ENCODE measurements at places on chromosomes 6 and 20. TPM values are rescaled to one million over a fixed set of nuclear protein-coding genes. Genes with fewer than 3 reads are reported as not detected.

The ZSCAN31 gene
- 8.4 TPM for polyA plus RNA-seq

The PTGIS gene
- 35.0 TPM for polyA plus RNA-seq

The HSPA1L gene
- 4.8 TPM for polyA plus RNA-seq

The SYNGAP1 gene
- 33.9 TPM for polyA plus RNA-seq

The HTR1E gene
- 0.96 TPM for polyA plus RNA-seq

The OPRL1 gene
- 1.3 TPM for polyA plus RNA-seq

The CRISP1 gene
- not detected for polyA plus RNA-seq

The ECT2L gene
- 0.19 TPM for polyA plus RNA-seq

The BICRAL gene
- 18.1 TPM for polyA plus RNA-seq

The CLDN20 gene
- polyA plus RNA-seq = 0.42 TPM

The PSMB1 gene
- polyA plus RNA-seq = 215 TPM

DNA sequence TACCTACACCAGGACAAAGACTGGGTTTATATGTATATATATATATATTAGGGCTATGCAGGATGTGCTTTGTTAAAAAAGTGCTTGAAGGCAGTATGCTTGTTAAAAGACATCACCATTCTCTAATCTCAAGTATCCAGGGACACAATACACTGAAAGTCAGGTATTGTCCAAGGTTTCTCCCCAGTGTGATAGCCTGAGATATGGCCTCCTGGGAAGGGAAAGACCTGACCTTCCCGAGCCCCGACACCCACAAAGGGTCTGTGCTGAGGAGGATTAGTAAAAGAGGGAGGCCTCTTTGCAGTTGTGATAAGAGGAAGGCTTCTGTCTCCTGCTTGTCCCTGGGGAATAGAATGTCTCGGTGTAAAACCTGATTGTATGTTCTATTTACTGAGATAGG lies 156.9 kb downstream of the GPX5 start:
- no peak for DNase-seq

DNA sequence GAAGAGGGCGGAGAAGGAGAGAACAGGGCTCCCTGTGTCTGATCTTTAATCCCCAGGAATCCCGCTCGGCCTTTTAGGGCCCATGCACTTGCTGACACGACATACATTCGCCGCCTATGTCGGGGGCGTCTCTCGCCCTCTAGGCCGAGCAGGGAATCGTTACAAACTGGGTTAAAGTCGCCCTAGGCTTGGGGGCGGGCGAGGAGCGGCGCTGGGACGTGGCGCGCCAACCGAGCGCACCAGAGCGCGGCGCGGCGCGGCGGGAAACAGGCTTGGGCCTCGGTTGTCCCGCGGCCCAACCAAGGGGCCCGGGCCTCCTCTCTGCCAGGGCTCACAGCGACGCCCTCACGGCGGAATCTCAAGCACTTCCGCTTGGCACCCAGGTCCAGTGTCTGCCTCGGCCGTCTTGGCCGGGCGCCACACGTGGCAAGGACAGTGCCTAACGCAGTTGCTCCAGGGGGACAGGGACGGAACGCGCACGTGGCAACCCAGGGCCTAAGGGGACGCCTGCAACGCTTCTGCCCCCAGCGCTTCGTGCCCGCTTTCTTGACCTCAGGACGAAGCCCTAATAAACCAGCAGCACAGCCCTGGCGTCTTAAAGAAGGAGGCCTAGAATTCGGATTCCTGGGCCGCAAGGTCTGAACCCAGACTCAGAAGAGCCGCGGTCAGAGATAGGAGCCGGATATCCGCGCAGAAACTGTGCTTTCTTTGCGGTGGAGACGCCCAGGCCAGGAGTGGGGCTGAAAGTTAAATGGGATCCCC lies 71.5 kb downstream of the NCR2 start:
- DNase-seq = no peak

DNA sequence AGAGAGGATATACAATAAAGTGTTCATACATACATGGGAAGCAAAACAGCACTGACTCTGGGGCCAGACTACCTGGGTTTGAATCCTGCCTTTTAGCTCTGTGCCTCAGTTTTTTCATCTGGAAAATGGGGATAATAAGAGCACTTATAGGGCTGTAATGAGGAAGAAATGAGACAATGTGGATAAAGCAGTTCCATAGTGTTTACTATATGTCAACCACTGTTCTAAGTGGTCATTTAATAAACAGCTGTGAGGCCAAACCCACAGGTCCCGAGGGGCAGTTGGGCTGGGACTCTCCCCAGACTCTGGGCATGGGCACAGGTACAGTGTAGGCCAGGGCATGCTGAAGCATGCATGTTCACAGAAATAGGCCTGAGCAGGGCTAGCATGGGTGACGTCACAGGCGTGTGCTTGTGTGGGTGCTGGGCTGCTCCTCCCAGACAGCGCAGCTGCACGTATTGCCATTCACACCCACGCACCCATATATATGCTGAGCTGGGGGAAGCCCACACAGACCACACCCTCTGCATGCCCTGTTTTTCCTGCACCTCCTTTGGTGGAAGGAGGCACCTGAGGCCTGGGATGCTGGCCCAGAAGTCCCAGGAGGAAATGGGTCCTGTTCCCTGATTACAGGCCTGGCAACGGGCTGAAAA lies 3.5 kb upstream of the PLCG1 start:
- DNase-seq = no peak

- DNase-seq = no peak
Measured at GRCh38 chr20:2872459-2873009, 747 bp upstream of the PTPRA start.

DNA sequence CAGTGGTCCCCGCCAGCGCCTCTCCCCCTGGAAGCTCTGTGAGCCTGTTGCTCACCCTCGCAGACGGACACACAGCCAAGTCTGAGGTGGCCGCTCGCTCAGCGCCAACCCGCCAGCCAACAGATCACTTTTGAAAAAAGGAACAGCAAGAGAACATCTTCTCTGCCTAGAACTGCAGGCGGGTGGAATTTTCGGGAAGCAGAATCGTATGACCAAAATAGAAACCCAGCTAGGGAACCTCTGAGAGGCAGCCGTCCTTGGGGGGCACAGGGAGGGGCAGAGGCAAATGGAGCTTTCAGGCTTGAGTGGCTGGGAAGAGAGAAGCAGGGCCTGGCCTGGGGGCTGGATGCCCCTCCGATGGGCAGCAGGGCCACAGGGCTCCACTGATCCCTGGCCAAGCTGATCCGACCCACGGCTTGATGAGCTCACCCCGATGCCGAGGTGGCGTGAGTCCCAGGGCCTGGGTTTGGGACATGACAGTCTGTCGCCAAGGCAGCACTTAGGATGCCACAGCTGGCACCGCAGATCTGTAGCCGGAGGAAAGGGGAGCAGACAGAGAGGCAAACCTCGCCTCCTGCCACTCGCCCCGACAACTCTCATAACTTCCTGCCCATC lies 9.8 kb downstream of the NFATC2 start:
- DNase-seq = no peak

- DNase-seq = no peak
Measured at GRCh38 chr6:35264550-35265274, 5.2 kb downstream of the ZNF76 start.

DNA sequence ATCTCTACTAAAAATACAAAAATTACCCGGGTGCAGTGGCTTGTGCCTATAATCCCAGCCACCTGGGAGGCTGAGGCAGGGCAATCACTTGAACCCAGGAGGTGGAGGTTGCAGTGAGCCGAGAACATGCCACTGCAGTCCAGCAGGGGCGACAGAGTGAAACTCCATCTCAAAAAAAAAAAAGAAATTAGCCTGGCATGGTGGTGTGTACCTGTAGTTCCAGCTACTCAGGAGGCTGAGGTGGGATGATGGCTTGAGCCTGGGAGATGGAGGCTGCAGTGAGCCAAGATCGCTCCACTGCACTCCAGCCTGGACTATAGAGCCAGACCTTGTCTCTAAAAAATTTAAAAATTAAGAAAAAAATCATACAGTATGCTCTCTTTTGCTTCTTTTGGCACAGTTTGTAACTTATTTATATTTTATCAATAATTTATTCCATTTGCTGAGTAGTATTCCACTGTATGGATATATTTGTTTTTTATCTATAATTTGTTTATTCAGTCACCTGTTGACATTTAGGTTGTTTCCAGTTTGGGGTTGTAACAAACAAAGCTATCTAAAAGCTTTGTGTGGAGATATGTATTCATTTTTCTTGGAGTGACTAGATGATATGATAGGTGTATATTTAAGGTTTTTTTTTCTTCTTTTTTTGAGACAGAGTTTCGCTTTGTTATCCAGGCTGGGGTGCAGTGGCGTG lies 8.0 kb upstream of the MYBL2 start:
- no peak for DNase-seq

DNA sequence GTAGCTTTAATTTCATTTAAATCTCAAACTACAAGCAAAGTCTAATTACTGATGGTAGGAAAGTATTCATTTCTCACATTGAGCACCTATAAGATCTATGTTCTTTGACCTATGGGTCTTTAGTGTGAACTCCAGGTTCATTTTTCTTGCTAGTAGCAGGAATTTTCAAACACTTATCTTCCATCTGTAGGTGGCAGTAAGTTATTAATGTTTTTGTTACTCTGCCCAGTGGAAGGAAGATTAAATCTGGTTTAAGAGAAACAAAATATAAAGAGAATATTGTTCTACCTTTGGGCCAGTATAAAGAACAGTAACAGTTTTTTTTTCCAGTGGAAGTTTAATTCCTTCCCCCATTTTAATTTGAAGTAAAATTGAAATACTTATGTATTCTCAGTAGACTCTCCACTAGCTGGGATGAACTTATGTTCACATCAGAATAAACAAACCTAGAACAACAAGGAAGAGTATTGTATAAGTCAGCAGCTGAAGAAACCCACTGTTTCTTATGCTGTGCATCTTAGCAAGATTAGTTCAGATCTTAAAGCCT lies 328.2 kb downstream of the PHF3 start:
- no peak for DNase-seq

DNA sequence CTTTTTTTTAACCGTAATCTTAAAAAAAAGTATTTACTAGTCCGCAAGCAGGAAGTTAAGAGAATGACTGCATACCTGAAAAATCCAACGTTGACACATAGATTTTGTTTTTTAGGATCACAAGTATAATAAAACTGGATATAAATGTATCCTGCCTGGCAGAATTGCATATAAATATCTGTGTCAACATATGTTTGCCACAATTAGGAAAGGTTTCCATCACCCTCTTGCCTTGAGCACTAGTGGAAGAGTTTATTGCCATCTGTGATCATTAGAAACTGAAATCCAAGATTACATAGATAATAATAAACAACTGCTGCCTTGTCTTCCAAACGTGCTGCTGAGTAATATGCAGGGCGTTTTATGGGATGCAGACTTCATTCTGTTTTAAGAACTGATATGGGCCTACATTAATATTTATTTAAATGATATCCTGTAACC lies 27.9 kb downstream of the PLEKHG1 start:
- no peak for DNase-seq

GRCh38 chr20:37781626-37782025 lies 87.8 kb downstream of the CTNNBL1 start:
- no peak for DNase-seq

DNA sequence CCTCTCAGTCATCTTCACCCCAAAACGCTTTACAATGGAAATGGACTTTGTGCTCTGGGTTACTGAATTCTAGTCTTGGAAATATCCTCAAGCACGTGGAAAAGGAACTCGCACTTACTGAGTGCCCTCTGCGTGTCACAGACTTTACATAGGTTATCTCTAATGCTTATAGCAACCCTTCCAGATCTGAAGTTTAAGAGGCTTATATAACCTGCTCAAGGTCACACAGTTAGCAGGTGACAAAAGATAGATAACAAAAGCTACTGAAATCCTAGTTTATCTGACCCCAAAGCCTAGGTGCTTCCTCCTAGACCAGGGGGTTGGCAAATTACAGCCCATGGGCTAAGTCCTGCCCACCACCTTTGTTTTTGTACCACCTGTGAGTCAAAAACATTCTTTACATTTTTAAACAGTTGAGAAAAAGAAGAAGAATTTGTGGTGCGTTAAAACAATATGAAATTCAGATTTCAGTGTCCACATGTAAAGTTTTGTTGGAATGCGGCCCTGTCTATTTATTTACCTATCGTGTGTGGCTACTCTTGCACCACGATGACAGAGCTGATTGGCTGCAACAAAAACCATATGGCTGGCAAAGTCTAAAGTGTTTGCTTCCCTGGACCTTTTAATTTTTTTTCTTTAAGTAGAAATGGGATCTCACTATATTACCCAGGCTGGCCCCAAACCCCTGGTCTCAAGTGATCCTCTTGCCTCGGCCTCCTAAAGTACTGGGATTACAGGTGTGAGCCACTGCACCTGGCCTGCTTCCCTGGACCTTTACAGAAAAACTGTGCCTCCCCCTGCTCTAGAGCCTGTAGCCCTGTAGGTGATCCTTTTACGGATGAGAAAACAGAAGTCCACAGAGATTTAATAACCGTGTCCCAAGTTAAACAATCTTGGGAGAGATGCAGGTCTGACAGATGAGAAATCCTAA lies 110.2 kb upstream of the RREB1 start:
- no peak for DNase-seq

GRCh38 chr6:147693181-147693580 lies 184.7 kb downstream of the SAMD5 start:
- DNase-seq = no peak

DNA sequence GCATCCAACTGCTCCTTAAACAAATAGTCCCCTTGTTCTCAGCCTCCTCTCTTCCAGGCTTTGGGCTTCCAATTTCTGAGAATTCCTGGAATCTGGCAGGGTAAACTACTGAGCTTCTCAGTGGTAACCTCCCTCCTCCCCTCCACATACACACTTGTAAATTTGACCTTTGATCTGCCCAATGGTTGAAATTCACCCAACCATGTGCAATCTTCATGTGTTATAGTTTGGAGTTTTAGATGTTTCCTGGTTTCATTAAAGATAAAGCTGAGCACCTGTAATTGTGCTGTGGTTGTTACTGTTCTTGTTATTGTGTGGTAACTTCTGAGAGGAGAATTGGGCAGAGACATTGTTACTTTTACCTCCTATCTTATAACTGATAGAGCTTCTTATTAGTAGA lies 328.4 kb downstream of the TPBG start:
- DNase-seq = no peak

DNA sequence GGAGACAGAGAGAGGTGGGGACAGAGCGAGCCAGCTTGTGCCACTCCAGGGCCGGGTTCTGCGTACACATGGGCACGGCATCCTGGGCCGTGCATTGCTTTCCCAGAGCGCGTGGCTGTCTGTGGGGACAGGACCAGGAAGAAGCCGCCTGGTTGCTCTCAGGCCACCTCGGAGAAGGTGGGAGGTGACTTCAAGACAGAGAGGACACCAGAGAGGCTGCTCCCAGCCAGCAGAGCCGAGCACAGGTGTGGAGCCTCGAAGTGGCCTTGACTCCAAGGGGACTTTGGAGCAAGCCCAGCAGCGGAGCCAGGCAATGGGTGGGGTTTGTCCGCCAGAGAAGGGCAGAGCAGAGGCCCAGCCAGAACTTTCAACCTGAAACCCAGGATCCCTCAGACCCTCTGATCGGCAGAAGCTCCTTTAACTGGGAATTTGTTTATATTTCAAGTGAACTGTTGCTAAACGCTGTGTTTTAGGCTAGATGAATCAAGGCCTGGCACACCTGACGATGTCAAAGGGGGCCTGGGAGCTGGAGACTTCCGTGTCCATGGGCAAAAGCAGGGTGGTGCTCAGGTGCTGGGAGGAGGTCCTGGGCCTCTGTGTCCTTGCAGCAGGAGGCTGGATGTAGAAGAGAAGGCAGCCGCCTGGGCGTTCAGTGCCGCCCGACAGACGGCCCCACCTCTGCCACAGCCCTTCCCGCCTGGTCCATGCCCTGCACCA lies 262.1 kb downstream of the DLL1 start:
- no peak for DNase-seq

Measured in right renal pelvis (tissue), 4 donors.